ENCODE measurements at places on chromosomes 3 and 15.

DNA sequence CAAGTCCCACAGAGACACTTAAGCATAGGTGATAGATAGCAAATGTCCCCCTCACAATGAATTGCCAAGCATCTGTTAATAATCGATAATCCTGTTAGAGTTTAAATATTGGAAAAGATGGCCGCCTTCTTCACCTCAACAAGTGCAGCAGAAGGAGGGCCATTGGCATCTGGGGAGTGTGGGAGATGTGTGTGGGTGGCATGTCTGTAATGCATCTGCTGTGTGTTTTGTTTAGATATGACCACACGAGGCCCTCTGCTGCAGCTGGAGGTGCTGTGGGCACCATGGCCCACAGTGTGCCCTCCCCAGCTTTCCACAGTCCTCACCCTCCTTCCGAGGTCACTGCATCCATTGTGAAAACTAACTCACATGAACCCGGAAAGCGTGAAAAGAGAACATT lies 12.9 kb downstream of the MKRN2 start:
- DNase-seq: no peak

GRCh38 chr3:78086150-78086549 lies 1046.3 kb downstream of the ROBO2 start:
- DNase-seq: no peak

GRCh38 chr15:77819851-77820728 lies 187.4 kb upstream of the LINGO1 start:
- DNase-seq: no peak

- DNase-seq: no peak
These were observed 170.9 kb upstream of the NR2E3 start for GRCh38 chr15:71639471-71639870.

DNA sequence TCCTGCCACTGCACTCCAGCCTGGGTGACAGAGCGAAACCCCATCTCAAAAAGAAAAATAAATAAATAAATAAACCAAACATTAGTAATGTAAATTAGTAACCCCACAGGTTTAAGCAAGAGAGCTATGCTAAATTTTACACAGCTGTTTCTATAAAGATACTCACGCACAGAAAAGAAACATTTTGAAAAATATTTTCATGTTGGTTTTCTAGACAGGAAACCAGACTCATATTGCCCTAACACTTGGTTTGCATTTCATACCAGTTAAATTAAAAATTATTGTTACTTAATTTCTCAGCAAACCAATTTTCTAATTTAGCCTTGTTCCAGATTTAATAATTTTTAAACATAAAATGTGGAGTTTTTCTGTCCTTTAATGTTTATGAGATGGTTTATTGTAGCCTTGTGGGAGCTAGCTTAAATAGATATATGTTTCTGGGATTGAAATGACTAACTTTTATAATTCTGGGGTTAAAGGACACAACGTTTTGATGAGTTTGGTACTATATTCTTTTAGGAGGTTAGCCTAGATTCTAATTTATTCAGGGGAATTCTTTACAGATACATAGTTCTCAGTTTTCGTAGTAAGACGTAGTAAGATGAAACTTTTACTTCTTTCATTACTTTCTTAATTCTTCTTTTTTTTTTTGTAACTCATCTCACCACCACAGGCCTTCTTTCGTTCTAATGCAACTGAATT lies 42.6 kb upstream of the SLC4A7 start:
- no peak for DNase-seq

Measured in GM04504 (cell line).